ENCODE measurements at places on chromosomes 6 and 20.
A peak's percentile ranks its signal among the peaks of the same experiment; 100 is the strongest.

DNA sequence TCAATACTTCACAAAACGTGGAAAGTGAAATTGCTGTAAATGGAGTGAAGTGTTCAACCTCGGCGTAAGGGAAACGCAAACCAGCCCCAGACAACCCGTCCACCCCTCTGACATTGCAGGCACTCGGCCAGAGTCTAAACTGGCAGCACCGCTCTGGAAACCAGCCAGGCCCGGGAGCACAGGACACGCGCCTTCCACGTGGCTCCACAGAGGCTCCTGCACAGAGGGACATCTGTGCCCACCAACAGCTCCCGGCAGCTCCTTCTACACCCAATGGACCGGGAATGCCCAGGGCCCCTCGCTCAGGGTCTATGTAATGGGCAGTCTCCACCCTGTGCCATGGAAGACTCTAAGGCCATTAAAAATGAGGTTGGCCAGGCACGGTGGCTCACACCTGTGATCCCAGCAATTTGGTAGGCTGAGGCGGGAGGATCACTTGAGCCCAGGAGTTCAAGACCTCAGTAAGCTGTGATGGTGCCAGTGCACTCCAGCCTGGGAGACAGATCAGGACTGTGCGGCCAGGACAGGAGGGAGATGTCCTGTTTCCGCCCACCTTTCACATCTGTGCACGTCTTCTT lies 3.4 kb upstream of the HELZ2 start:
- DNase-seq: no peak

DNA sequence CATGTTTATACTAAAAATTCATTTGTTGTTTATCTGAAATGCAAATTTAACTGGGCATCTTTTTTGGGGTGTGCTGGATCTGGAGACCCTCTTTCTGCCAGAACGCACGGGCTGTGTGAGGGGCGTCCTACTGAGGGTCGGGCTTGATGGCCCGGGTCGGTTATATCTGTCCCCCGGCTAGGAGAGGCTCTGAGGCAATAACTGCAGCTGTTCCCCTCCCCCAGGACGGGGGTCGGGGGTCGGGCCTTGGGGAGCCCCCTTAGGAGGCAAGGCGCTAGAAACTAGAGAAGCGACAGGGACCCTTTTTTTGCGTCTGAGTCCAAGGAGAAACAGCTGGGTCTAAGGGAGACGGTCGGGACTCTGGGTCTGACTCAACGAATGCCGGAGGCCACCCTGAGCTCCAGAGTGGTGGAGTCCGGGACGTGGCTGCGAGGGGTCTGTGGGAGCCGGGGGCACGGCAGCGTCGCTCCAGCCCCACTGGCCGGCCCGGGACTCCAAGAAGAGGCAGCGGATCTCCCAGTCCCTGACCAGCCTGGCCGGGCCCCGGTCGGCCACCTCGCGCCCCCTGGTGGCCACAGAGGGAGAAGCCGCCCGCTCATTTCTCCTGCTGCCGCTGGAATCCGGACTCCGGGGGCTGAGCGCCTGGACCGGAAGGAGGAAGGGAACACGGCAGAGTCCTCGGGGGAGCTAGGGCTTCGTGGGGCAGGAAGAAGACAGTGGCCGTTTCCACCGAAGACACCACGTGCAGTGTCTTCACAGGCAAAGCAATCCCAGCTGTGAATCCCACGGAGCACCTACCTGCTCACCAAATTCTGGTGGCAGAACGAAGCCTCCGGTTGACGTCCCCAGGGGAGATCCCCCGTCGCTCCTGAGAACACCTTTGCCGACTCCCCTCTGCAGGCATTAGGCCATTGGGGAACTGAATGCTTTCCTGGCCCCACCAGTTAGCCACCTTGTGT lies 24.0 kb upstream of the SCML4 start:
- DNase-seq: peak; percentile 82

- no peak for DNase-seq
Measured at GRCh38 chr20:50172347-50173013, 18.1 kb upstream of the CEBPB start.

DNA sequence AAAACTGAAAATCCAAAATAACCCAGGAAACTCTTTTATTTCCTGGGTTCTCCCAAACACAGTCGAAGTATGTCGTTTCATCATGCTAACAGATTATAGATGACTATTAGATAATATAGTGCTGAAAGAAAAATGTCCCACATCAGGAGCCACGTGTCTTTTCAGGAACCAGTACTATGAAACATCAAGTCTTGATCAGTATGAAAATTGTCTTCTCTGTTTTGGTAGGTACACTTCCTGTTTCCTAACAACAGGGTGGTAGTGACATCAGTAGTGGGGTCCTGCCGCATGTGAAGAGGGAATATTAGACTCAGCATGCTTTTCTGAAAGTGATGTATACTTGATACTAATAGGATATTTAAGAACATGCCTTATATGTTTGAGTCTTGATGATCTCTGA lies 136.7 kb downstream of the HIVEP1 start:
- DNase-seq: no peak

DNA sequence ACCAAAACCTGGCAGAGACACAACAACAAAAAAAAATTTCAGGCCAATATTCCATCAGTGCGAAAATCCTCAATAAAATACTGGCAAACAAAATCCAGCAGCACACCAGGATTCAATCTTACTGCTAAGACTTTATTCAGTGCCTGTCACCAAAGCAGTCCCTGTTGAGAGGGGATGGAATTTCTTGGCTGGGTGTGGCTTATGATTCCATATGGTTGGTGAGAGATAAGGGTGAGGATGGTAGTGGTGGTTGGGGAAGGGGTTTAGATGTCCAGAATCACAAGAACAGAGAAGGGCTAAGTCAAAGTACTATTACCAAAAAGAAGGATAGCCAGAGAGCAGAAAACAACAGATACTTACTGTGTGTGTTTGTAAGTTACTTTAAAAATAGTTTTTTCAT lies 152.8 kb upstream of the SLC35B3 start:
- DNase-seq: no peak

GRCh38 chr6:99036672-99037071 lies 88.9 kb upstream of the FBXL4 start:
- no peak for DNase-seq

- no peak for DNase-seq
Measured at GRCh38 chr6:87164004-87164403, 8.6 kb downstream of the ZNF292 start.

DNA sequence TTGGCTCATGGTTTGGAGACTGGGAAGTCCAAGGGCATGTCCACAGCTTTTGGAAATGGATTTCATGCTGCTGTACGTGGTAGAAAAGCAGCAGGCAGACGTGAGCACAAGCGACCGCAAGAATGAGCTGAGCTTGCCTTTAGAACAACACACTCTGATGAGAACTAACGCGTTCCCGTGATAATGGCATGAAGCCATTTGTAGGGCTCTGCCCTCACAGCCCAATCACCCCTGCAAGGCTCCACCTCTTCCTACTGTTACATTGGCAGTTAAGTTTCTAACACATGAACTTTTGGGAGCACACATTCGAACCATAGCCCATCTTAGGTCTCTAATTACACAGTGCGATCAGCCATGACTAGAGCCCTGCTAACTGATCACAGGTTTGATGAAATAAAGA lies 107.5 kb upstream of the TMEM170B start:
- no peak for DNase-seq

- no peak for DNase-seq
Measured at GRCh38 chr6:75893776-75894152, 144.7 kb downstream of the MYO6 start.

DNA sequence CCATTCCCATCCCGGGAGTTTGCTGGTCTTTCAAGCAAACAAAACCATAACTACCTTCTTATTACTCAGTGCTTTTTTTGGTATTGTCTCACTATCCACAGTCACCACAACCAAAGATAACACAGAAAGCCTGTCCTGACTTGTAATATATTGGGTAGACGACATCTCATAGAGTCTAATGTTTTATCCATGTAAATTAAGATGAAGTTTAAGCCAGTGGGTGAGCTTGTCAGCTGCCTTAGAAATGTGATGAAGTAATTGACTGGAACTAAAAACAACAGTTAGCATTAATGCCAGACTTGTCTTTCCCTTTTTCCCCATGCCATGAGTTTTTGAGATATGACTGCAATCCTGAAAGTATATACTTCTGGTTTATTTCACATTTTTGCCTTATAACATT lies 282.7 kb upstream of the PRDM1 start:
- no peak for DNase-seq

DNA sequence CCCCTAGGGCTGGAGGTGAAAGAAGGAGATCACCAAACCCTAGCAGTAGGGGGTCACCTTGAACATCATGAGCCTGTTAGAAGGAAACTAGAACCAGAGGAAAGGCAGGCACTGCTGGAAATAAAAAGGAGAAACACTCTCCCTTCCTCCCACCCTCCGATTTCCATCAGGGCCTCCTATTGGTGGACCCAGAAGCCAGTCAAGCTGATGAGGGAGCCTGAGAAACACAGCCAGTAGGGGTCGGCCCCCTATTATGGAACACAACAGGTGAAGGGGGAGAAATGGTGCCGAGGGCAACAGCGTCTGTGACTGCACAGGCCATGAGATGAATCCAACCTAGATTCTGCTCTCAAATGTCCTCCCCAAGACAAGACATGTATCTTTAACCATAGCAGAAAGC lies 156.1 kb upstream of the LRFN2 start:
- no peak for DNase-seq

GRCh38 chr6:34237722-34238584 lies 1.3 kb downstream of the HMGA1 start:
- peak; percentile 80 for DNase-seq

DNA sequence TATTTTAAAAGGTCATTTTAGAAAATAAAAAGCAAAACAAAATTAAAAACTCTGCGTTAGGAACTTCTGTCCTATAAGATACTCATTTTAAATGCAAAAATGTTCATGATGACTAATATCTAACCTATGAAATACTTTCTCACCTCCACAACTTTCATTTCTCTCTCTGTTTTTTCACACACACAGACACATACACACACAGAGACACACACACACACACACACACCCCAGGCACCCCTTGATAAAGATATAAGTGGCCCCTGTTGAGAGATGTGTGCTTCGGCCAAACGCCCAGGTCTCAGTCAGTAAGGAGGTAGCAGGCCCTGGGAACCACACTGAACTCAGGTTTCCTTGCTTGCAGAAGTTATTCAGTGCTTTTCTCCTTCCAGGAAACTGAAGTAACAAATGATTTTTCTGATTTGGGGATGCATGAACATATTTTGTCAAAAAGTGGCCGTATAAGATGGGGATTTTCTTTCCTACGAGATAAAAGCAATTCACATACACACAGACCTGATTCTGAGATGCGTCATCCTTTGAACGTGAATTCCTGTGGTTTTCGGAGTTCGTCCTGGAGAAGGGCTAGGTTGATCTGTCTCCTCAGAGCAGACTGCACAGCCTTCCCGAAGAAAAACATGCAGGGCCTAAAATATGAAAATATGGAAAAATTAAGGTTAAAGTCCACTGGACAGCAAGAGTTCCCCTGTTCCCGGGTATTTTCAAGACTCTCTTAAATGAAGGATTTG lies 306.8 kb upstream of the FOXQ1 start:
- no peak for DNase-seq

- peak; percentile 18 for DNase-seq
Measured at GRCh38 chr6:104639668-104640067, 220.1 kb downstream of the HACE1 start.

DNA sequence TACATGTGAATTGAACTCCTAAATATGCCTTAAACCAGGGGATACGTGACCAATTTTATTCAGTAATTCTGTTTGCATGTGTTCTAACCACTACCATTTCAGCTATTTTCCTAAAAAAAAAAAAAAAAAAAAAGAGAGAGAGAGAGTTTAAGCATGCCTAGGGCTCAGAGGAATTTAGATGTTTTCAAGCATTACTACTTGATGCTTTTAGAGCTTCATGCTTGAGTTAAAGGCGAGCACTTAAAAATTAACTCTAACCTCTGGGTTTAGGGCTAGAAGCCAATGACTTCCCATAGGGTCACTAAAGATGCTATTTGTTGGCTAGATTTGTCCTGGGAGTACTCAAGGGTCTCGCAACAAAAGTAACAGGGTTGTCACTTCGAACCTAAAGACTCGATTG lies 217.7 kb downstream of the ATXN1 start:
- DNase-seq: no peak

DNA sequence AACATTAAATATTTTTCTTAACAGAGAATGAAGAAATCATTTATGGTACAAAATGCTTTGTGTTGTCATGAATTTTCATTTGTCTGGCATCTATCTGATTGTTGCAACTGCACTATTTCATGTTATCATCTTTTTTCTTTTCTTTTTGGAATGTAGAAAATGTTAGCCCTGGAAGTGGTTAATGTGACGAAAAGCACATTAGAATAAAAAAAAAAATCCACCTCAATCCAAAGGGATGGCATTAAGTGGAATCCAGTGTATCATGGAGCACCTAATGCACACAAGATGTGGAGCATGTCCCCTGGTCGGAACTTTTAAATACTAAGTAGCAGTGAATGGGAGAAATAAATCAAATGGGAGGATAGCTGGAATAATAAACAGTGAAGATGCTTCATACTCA lies 172.9 kb upstream of the MCHR2 start:
- no peak for DNase-seq

- no peak for DNase-seq
Measured at GRCh38 chr20:17825252-17825959, 125.6 kb downstream of the BANF2 start.

- DNase-seq: peak; percentile 26
Measured at GRCh38 chr6:139764498-139764986, 390.1 kb upstream of the CITED2 start.

DNA sequence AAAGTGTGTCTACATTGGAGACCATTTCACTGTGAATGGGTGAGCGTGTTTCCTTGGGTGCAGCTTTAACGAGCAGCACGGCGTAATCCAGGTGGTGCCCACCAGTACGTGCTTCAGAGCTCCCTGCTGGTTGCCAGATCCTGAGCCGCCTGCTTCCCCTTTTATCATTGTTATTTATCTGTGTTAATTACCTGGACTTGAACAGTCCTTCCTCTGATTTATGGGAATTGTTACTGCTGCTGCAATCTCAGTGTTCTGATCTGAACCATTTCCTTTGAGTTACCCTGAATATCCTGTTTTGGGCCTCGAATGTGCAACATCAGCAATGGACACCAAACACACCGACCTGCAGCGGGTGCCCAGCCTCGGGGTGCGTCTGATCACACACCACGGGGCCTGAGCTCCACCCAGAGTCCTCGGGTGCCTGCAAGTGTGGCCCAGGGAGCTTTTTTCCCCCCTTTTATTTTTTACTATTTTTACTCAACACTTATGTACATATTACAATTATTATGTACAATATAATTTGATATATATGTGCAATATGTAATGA lies 81.3 kb downstream of the RPP40 start:
- DNase-seq: no peak

DNA sequence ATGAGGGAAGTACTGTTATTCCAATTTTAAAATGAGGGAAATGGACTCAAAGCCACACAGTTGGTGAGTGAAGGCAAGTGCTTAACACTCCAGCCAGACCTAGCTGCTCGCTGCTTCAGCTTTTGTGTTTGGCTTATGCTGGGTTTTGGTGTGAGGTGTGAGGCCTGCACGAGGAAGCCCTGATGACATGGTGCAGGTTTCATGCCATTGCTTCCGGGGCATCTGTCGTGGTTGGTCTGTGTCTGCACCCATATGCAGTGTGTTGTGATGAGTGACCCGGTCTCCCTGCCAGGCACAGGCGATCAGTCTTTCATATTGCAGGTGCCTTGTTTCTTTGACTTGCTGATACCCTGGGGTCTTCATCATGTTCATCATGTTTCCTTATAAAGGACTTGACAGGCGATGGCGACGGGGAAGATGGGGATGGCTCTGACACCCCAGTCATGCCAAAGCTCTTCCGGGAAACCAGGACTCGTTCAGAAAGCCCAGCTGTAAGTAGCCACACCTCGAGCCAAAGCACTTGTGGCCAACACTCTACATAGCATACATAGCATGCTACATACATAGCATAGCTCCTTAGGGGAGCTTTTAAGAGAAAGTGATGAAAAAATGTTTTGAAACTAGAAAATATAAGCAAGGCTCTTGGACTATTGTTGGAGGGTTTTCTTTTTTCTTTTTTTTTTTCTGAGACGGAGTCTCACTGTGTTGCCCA lies 22.3 kb downstream of the DNMT3B start:
- DNase-seq: no peak

All from GM20000 (cell line).